NCI-H2227 treated with DMSO at 0.1 percent for 48 hours (cell line): ENCODE measurements at places on chromosomes 6 and 20.

- DNase-seq: no peak
Measured at GRCh38 chr6:36067374-36068011, 39.9 kb downstream of the MAPK14 start.

DNA sequence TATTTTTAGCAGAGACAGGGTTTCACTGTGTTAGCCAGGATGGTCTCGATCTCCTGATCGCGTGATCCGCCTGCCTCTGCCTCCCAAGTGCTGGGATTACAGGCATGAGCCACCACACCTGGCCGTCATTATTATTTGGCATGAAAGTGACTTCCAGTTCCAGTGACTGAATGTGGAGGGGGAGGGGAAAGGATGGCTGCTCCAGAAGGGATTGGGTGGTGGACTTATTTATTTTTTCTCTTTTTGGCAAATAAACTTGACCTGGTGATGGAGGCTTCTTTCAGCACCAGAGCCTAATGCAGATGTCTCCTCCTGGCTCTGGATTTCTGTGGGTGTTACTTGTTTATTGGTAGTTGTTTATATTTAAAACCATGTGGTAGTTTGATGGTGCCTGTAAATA is 16.9 kb upstream of the SLC22A23 start:
- no peak for DNase-seq

GRCh38 chr6:166687879-166688205 is 60.8 kb upstream of the RPS6KA2 start:
- DNase-seq: no peak

- DNase-seq: no peak
Measured at GRCh38 chr6:129163551-129163950, 280.6 kb downstream of the LAMA2 start.

DNA sequence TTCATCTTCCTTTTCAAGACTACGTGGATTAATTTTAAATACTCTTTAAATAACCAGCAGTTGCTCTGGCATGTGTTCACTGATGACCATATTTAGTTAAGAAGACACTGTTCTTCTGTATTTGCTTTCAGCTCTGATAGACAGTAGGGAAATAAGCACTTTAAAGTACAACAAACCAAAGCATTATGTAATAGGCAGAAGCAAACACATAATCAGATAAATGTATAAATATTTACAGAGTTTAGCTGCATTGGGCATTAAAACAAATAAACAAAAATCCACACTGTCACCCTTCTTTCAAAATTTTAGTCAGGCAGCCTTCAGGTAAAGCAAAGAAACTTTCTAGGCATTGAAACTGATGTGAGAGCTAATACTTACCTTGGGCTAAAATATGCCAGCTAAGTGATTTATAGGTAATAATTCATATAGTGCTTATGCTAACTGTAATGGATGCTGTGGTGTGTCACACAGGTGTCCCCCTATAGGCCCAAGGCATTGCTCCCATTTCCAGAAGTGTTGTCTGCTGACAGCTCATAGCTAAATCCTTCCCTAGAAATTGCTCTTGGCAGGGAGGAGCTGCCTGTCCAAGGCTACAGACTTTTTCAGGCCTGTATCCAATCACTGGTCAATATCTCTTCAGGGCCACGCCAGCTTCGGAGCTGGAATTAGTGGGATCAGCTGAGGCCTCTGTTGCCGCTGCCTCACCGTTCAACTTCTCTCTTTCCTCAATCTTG is 111.5 kb upstream of the CITED2 start:
- DNase-seq: no peak

DNA sequence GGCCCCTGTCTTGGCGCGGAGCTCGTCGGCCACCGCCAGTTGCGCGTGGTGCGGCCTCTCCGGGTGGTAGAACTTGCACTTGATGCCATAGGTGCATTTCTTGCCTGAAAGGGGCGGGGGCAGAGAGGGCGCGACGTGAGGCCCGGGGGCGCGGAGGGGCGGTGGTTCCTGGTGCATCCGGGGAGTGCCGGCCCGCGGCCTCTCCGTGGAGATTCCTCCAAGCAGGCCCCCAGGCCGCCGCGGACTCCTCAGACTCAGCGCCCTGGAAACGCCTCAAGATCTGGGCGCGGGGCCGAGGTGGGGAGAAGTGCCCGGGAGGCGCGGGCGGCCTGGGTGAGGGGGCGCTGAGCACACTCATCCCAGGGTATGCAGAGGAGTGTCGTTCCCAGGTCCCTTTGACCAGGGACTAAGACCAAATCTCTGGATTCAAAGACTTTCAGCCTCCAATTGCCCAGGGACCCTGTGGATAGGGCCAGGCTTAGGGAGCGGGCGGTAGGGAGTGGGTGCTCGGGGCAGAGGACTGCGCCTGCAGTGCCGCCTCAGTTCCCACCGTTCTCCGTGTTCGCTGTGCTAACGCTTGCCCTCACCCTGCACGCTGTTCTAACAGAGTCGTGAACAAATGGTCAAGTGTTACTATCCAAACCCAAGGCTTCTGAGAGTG is 33.3 kb downstream of the ZC3H12D start:
- DNase-seq: no peak

- no peak for DNase-seq
Measured at GRCh38 chr20:3003416-3003815, 40.0 kb upstream of the GNRH2 start.

DNA sequence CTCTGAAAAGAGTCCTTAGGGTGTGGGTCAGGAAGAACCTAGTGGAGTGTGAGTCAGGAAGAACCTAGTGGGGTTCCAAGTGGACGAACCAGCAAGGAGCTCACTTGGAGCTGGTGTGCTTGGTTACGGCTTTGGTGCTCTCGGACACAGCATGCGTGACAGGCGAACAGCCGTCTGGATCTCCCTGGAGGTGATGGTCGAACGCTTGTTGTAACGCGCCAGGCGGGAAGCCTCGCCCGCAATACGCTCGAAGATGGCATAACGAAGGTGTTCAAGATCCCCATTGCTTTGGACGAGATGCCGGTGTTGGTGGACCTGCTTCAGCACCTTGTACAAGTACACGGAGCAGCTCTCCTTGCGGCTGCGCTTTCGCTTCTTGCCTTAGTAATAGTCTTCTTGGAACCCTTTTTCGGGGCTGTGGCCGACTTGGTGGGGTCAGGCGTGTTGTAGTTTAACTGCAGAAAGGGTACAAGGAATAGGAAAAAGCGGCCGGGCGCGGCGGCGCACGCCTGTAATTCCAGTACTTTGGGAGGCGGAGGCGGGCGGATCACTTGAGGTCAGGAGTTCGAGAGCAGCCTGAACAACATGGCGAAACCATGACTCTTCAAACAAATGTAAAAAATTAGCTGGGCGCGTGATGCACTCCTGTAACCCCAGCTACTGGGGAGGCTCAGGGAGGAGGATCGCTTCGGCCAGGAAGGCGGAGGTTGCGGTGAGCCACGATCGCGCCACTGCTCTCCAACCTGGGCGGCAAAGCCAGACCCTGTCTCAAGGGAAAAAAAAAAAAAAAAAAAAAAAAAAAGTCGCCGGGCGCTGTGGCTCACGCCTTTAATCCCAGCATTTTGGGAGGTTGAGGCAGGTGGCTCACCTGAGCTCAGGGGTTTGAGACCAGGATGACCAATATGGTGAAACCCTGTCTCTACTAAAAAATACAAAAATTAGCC is 48.0 kb downstream of the OR2B2 start:
- no peak for DNase-seq

DNA sequence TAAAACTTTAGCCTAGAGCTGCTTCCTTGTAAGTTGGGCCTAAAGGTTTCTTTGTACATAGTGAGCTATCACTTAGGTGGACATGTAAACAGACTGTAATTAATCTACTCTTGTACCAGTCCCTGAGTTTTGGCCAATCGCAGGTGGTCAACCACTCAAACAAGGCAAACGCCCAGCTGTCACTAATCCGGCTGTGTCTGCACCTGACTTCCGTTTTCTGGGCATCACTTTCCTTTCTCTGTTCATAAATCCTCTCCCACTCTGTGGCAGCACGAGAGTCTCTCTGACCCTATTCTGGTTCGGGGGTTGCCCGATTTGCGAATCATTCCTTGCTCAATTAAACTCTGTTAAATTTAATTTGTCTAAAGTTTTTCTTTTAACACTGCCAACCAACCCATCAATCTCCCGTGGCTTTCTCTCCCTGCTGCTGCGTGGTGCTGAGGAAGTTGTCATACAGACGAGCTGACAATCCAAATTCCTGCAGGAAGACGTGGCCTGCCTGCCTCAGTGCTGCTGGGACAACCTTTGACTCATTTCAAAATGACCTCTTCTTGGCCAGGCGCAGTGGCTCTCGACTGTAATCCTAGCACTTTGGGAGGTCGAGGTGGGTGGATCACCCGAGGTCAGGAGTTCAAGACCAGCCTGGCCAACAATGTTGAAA is 206.3 kb downstream of the QKI start:
- no peak for DNase-seq

DNA sequence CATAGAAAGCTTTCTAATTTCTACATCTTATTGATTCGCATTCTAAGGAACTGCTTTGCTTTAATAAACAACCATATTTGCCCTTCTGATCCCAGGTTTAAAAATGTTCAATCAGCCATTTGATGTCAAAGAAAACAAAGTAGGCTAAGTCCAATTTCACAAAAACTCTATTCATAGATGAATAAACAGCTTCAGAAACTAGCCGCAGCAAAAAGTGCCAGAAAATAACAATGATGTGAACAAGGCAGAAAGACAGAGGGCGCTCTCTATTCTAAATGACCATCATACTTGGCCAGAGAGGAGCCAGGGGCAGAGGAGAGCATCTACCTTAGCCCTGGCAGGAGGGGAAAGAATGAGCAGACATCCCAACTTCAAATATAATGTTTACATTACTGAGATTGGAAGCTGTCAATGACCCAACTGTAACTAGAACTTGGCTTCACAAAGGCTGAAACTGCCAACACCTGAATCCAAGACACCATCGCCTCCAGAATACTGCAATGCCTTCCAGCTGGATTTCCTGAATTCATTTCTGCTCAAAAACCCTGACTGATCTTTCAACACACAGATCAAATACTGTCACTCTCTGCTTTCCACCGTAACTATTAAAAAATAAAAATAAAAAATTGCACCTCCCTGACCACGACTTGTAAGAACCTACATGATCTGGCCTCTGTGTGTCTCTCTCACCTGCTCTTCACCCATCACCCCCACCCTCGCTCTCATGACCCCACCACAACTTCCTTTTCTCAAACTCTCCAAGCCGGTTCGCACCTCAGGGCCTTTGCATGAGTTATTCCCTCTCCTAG is 9.5 kb downstream of the CNKSR3 start:
- DNase-seq: no peak

- no peak for DNase-seq
Measured at GRCh38 chr6:125816828-125817280, 26.1 kb downstream of the NCOA7 start.

GRCh38 chr20:63706027-63706695 is 1.6 kb downstream of the ARFRP1 start:
- no peak for DNase-seq

GRCh38 chr6:145809785-145810184 is 4.8 kb downstream of the FBXO30 start:
- no peak for DNase-seq

GRCh38 chr6:71067816-71068215 is 111.0 kb upstream of the B3GAT2 start:
- DNase-seq: no peak

GRCh38 chr6:133333852-133334251 is 92.7 kb downstream of the EYA4 start:
- no peak for DNase-seq

DNA sequence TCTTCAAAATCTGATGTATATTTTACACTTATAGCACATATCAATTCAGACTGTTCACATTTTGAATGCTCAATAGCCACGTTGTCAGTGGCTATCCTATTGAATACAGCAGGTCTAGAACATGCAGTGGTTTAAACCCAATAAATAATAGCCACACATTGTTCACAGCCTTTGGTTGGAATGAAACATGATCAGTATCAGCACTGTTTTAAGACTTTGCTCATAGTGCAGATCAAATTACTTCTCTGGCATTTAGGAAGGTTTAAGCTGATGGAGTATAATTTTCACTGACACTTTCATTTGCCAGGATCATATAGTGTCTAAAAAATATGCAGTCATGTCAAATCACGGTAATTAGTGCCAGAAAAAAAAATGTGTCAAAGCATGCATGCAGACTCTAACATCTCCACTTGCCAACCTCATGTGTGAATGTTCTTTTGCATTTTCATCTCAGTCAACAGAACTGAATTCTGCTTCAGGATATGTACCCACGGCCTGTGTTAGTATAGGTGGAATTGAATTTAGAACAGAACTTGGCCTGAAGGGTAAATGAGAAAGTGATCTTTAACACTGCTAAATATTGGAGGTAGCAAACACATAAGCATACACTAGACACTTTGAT is 184.1 kb downstream of the SLC24A3 start:
- no peak for DNase-seq

DNA sequence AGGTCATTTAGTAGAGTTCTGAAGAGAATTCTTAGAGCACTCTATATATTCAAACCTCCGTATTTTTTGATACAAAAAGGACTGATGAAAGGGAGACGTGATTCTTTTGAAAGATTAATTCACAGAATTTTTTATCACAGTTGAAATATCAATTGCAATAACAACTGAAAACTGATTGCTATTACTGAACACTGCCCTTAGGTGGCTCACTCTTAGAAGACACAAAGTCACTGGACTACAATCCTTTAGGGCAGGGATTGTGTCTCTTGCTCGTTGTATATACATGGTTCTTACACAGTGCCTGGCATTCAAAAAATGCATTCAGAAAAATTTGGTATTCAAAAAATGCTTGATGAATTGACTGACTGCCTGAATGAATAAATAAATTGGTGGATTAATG is 17.1 kb upstream of the CALHM6 start:
- peak; percentile 2 for DNase-seq

GRCh38 chr6:7902221-7902620 is 8.4 kb downstream of the TXNDC5 start:
- no peak for DNase-seq

GRCh38 chr6:42963855-42964605 is 3.5 kb downstream of the GNMT start:
- no peak for DNase-seq

GRCh38 chr20:23157734-23158133 is 71.6 kb upstream of the CD93 start:
- no peak for DNase-seq

DNA sequence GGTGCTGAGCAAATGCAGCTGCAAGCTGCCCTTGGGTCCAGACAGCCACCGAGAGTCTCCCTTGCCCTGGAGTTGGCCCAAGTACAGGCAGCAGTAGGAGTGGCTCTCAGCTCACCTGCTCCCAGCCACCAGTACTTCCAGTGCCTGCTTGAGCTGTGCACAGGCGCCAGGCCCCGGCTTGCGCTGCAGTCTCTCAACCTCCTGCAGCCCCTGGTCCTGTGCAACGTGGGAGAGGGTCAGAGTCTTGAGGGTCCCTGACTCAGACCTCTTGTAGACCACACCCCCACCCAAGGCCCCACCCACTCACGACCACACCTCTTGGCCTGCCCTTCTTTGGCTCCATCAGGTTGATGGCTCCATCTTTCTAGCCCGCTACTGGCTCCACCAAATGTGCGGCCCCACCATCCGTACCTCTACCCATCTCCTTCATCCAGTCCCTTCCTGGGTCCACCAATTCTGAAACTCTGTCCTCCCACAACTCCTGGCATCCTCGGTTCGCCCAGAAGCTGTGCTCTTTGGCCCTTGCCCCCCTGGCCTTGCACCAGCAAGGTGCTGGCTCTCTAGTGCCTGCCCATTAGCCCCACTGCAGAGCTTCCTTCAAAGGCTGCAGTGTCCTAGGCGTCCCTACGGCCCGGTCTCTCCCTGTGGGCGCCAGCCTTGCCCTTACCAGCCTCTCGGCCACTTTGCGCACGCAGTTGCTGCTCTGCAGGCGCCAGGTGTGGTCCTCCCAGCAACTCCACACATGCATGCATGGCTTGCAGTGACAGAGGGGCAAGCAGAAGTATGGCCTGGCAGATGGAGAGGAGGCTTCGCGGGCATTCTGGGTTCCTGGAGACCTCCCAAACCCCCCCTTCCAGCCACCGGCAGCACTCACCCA is 16.5 kb upstream of the SPAG4 start:
- no peak for DNase-seq

GRCh38 chr20:2849529-2849928 is 9.0 kb downstream of the VPS16 start:
- DNase-seq: no peak
